ENCODE measurements at places on chromosomes 1 and 21.

DNA sequence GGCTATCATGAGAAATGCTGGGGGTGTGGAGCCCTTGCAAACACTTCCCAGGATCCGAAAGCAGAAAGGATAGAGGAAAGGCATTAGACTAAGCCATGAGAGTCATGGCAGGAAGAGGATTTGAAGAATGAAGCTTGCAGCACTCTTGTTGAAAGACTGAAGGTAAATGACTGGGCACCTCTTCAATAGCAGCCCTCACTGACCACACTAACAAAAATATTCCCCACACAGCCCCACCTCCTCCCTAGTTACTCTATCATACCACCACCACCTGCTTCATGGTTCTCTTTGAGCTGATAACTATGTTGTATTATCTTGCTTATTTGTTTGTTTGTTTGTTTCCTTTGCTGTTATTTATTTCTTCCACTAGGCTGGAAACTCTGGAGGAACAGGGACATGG lies 13.2 kb upstream of the ATP1A1 start:
- no peak for DNase-seq

- DNase-seq = peak; percentile 28
These were observed 73.9 kb upstream of the VTCN1 start for GRCh38 chr1:117284399-117285215.

GRCh38 chr21:18617291-18617690 lies 213.7 kb upstream of the TMPRSS15 start:
- no peak for DNase-seq

GRCh38 chr21:35052801-35053200 lies 3.7 kb upstream of the RUNX1 start:
- no peak for DNase-seq

- peak; percentile 60 for DNase-seq
These were observed 115.0 kb downstream of the TGFB2 start for GRCh38 chr1:218459878-218460711.

GRCh38 chr1:71490432-71490831 lies 409.6 kb upstream of the ZRANB2 start:
- DNase-seq = peak; percentile 35

GRCh38 chr1:31576743-31577455 lies 584 bp downstream of the TINAGL1 start:
- DNase-seq = no peak

GRCh38 chr1:101081496-101082488 lies 56.2 kb upstream of the DPH5 start:
- no peak for DNase-seq

DNA sequence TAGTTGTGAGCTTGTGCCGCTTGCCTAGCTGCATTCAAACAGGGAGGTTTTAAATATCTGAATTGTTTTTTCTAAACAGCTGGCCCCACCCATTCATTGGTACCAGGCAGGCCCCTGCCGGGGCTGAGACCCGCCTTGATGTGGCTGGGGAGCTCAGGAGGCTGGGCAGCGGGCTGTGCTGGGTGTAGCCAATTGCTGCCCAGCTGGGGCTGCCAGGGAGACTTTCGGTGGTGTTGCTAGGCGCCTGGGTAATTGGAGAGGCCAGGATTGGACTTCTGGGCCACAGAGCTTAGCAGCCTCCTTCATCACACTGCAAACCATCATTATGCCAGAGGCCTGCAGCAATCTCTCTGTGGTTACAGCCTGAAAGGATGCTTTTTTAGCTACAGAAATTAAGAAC lies 12.2 kb downstream of the RHBDL2 start:
- DNase-seq = no peak

DNA sequence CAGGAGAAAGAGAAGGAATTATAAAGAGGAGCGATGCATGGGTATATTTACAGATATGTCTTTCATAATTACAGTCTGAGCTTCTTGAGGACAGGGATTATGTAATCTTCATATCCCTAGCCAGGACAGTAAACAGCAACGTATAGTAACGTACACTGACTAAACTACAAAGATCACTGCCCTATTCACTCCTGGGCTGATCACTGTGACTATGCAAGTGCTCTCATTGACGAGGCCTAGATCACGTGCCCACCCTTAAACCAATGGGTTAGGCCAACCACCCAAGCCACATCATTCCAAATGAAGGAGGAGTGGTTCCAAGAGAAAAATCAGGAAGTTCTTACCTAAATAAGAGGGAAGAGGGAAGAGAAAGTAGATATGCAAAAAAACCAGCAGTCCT lies 18.5 kb downstream of the PIK3R3 start:
- no peak for DNase-seq

- DNase-seq = no peak
These were observed 29.2 kb upstream of the BRDT start for GRCh38 chr1:91919962-91920361.

- no peak for DNase-seq
These were observed 11.5 kb downstream of the CELF3 start for GRCh38 chr1:151705146-151705545.

DNA sequence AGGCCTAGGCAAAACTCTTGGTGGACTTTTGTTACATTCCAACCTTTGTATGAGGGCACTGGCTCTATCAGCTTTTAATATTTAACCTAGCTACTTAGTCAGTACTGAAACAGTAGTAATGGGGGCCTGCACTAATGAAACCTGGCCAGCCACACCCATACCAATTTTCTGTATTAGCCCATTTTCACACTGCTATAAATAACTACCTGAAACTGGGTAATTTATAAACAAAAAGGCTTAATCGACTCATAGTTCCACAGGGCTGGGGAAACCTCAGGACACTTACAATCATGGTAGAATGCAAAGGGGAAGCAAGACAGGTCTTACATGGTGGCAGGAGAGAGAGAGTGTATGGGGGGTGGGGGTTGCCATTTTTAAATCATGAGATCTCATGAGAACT lies 245.7 kb upstream of the RGS18 start:
- no peak for DNase-seq

GRCh38 chr1:113452921-113453770 lies 62.8 kb downstream of the MAGI3 start:
- peak; percentile 25 for DNase-seq

- no peak for DNase-seq
These were observed 134.0 kb upstream of the IRF2BP2 start for GRCh38 chr1:234743791-234744611.

DNA sequence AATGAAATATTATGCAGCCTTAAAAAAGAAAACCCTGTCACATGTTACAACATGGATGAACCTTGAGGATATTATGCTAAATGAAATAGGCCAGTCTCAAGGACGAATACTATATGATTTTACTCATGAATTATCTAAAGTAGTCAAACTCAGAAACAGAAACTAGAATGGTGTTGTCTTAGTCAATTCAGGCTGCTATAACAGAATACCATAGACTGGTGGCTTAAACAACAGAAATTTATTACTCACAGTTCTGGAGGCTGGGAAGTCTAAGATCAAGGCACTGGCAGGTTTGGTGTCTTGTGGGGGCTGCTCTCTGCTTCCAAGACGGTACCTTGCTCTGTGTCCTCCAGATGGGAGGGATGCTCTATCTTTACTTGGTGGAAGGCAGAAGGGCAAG lies 113.8 kb upstream of the DNAH14 start:
- DNase-seq = no peak

DNA sequence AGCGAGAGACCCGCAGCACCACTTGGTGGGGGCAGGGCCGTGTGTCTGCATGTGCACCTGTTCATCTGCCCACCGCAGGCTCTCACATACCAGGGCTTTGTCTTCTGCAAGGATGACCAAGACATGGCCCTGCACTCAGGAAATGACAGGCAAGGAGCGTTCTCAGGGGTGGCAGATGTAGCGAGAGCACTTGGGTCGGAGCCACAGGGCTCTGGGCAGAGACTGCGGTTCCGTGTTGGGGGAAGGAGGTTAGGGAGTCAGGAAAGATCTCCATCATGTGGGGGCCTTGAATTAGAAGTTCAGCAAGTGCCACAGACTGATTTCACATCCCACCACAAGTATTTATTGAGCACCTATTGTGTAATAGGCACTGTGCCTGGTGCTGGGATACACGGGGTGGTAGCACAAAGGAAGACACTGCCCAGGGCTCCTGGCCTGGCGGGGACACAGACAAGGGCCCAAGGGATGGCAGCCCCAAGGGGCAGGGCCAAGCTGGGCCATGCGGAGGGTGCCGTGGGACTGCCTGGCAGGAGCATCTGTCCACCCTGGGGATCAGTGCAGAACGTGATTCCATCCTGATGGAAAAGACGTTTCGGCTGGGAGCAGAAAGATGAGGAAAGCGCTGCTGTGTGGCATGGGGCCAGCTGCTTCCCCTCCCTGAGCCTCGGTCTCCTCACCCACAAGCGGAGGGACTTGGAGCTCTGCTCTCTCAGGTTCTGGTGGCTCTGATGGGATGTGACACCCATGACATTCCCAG lies 11.4 kb upstream of the SPSB1 start:
- no peak for DNase-seq

- DNase-seq = peak; percentile 18
These were observed 89.8 kb downstream of the LRRC53 start for GRCh38 chr1:74422421-74423292.

DNA sequence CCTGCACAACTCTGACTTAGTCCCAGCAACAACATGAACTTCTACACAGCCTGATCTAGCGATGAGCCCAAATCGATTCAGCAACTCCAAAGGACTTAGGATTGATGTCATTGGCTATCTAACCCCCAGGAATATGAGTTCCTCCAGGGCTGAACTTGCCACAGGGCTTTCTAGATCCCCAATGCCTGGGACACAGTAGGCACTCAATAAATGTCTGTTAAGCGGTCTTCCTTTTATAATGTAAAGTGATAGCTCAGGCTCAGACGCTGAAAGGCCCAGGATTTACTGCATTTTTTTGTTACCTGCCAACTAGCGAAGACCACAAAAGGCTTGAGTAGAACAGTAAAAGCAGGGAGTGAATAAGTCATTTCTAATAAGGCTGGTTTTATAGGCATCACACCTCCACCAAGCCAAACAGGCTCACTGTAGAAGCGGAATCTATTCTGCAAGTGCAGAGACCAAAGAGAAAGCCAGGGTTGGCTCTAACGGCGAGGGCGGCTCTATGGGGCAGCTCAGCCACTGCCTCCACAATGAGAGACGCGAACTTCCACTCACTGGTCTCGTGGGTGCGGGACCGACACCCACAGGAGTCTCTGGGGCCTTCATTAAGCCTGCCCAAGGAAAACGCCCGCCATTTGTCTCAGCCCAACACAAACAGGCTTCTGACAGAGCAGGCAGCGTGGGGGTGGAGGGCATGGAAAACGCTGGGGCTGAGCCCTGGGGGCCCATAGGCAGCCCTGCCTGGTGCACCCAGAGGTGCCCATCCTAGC lies 52.0 kb downstream of the HLCS start:
- DNase-seq = no peak

GRCh38 chr1:46757956-46758528 lies 39.1 kb upstream of the EFCAB14 start:
- DNase-seq = no peak

GRCh38 chr1:115437196-115437595 lies 99.1 kb upstream of the NGF start:
- no peak for DNase-seq

DNA sequence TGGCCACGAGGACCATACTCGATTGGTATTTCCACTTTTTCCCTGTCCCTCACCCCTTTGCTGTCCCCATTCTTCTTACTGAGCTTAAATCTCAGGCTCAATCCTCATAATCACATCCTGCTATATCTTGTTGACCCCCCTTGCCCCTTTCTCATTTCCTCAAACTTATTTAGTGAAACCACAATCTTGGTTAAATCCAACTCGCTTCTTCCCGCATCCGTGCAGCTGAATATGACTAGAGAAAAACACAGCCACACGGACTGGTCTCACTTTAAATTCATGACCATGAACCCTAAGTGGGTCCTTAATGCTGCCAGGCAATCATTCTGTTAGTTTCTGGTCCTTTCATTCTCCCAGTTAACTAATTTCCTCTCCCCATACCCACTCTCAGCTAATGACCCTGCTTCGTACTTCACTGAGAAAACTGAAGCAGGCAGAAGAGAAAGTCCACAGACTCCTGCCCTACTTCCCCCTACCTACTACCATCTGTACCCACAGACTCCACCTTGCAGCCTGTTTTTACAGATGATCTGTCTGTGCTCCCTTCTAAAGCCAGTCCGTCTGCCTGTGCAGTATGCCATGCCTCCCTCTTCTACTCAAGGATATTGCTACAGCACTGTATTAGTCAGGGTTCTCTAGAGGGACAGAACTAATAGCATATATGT lies 96.8 kb upstream of the LMO4 start:
- no peak for DNase-seq

Data from skeletal muscle cell (primary cell).